ENCODE measurements at places on chromosomes 2 and 18.

DNA sequence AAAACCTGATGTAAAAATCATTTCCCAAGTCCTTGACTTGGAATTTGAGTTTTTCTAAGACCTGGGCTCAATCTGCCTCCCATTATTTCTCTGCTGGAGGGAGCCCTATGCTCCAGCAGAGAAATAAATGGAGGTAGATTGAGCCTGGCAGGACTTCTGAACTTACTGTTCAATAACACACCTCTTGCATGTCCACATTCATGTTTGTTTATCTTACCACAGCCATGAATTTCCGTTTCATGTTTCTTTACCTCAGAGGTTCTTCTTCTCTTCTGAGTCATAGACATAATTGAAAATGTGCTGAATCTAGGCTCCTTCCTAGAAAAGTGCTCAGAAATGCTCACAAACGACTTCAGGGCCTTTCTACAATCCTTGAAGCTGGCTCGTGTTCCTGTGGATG, 170.8 kb downstream of the PMAIP1 start:
- no peak for DNase-seq

DNA sequence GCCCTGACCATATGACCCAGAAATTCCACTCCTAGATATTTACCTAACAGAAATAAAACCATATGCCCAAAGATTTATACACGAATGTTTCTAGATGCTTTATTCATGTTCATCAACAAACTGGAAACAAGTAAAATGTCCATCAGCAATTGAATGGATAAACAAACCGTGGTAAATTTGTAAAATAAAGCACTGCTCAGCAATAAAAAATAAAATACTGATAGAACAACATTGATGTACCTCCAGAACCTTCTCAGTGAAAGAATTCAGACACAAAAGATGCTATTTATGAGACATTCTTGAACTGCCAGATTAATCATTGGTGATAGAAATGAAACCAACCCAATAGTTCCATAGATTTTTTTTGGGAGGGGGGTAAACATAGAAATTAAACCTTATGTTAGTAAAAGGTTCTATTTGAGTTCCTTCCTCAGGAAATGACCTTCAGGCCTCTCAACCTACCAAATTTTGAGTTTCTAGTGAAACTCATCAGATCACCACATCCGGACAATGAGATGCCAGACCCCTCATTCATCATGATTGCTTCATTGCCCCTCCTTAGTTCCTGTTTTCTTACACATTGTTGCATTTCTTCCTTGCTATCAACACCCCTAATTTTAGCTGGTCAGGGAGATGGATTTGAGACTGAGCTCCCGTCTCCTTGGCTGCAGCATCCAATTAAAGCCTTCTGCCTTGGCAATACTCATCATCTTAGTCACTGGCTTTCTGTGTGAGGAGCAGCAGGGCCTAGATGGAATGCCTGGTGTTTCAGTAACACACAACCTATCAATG, 203.5 kb downstream of the LPIN1 start:
- no peak for DNase-seq

- DNase-seq = no peak
These were observed 95.9 kb downstream of the MAP4K4 start for GRCh38 chr2:101793277-101793969.

DNA sequence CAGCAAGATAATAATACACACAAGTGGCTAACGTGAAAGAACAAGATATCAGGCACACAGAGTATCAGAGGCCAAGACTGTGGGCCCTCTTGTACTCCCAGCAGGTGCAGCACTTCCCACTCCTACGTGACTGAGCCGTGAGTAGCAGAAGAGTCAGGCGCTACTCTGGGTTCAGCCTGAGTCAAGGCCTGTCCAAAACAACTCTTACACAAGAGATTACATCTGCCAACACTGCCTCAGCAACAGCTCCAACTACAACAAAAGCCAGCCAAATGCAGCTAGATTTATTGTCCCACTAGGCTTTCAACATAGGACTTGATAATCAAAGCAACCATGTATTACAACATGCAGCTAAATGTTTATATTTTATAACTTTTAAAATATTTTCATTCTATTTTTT, 56.2 kb downstream of the ITSN2 start:
- DNase-seq = no peak

DNA sequence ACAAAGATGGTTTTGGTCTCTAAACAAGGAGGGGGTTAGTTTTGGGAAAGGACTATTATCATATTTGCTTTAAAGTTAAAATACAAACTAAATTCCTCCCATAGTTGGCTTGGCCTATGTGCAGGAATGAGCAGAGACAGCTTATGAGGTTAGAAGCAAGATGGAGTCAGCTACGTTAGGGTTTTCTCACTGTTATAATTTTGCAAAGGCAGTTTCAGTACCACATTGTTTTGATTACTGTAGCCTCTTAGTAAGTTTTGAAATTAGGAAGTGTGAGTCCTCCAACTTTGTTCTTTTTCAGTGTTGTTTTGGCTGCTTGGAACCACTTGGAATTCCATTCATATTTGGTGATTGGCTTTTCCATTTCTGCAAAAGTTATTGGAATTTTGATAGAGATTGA, 23.4 kb downstream of the LCLAT1 start:
- DNase-seq = no peak
